ENCODE measurements at places on chromosomes 7 and 10.

DNA sequence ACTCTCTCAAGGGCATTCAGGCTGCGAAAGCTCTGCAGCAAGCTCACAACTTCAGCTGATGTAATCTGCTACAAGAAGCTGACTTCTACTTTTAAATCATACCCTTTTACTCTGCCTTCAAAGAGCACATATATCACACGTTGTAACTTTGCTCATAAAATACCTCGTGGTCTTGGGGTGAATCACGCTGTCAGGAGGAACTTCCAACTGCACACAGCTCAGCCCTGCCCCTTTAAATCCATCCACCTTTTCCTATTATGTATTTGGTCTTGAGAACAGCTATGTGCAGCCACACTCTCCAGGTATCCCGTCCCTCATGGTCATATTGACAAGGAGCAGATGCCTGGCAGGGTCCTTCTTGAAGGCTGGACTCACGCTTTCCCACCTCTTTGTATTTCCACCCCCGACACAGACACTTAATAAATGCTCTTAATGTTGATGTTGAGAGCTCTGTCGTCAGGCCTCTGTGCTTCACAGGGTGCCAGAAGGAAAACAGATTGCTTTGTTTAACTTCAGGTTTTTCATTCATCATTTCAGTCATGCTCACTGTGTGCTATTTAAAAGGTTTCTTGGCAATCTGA, 47.6 kb downstream of the ICA1 start:
- DNase-seq, result no peak

- no peak for DNase-seq
Measured at GRCh38 chr10:74683621-74684364, 142.6 kb upstream of the KAT6B start.

GRCh38 chr7:103532955-103533354, 86.9 kb upstream of the SLC26A5 start:
- DNase-seq, result no peak

GRCh38 chr10:58177362-58177947, 90.2 kb downstream of the IPMK start:
- DNase-seq, result no peak

DNA sequence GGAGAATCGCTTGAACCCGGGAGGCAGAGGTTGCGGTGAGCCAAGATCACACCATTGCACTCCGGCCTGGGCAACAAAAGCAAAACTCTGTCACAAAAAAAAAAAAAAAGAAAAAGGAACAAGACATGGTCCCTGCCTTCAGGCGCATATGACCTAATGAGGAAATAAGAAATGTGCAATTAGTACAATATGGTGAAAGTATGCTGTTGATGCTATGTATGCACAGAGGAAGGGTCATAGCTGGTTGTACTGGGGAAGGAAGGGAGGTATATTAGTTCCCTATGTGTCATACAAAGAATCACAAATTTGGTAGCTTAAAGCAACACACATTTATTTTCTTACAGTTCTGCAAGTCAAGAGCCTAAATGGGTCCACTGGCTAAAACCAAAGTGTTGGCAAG, 97.8 kb upstream of the MPP7 start:
- no peak for DNase-seq

DNA sequence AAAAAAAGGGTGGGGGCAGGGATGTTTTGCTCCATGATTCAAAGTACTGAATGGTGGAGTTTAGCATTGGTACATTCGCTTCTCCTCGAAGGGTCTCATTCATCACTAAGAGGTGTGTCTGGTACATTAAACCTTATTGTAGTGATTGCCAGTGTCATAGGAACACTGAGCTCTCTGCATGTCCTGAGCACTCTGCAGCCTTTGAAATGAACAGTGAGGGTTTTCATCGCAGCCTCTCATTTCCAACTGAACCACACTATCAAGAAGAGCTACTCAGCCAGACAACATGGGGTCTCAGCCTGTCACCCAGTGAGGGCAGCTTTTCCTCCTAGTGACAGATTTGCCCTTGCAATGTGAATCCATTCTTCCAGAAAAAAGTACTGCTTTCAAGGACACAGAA, 7.6 kb upstream of the DEPP1 start:
- no peak for DNase-seq

- no peak for DNase-seq
Measured at GRCh38 chr10:123606006-123606405, 60.1 kb upstream of the GPR26 start.

Measured in NCI-H1105 (cell line).